ENCODE measurements at places on chromosomes 3 and 15.

- DNase-seq, result no peak
Observed at GRCh38 chr3:15284121-15284889, 48.1 kb downstream of the SH3BP5 start.

- DNase-seq, result no peak
Observed at GRCh38 chr3:46500656-46501635, 3.2 kb downstream of the RTP3 start.

DNA sequence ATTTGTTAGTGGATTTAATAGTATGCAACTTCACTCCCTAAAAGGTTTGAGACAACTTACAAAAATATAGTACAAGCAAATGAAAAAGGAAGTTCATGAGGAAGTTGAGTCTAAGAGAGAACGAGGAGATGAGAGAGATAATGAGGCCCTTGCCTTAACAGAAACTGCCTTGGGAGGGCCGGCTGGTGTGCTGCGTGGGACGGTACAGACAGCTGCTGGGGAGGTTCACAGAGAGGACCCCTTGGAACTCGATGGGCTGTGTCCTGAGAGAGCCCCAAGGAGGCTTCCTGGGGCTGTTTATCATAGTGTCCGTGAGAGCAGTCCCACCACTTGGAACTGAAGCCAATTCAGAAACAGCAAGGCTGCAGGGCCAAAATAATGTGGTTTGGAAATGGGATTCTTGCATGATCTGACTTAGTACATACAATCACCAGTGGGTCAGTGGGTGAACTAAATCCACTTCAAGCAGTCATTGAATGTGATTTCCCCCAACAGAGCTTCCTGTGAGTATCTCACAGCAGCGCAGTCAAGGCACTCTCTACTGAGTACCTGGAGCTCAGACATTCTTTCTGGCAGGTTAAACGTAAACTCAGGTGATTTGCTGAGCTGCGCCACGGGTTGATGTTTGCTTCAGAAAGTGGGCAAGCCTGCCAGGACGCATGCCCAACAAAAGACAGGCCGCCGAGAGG, 90.8 kb downstream of the CRTC3 start:
- no peak for DNase-seq

GRCh38 chr3:10170915-10171478, 6.3 kb downstream of the IRAK2 start:
- no peak for DNase-seq

DNA sequence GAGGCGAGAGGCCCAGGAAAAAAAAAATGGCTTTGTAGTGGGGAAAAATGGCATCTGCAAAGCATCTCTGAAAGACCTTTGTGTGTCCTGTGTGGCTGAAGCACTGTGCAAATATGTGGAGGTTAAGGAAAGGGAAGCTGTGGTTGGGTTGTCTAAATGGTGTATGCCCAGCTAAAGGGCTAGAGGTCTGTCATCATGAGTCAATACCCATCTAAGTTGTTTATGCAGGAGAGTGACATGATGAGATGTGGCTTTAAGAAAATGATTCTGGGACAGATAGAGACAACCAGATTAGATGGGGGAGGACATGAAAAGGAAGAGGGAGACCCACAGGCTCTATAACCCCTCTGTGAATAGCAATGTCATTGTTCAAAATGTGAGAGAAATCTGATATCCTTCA, 280.7 kb downstream of the MFSD1 start:
- no peak for DNase-seq

- no peak for DNase-seq
Observed at GRCh38 chr3:43521941-43522340, 99.9 kb downstream of the ANO10 start.

- no peak for DNase-seq
Observed at GRCh38 chr15:97446138-97446537, 514.4 kb upstream of the ARRDC4 start.

DNA sequence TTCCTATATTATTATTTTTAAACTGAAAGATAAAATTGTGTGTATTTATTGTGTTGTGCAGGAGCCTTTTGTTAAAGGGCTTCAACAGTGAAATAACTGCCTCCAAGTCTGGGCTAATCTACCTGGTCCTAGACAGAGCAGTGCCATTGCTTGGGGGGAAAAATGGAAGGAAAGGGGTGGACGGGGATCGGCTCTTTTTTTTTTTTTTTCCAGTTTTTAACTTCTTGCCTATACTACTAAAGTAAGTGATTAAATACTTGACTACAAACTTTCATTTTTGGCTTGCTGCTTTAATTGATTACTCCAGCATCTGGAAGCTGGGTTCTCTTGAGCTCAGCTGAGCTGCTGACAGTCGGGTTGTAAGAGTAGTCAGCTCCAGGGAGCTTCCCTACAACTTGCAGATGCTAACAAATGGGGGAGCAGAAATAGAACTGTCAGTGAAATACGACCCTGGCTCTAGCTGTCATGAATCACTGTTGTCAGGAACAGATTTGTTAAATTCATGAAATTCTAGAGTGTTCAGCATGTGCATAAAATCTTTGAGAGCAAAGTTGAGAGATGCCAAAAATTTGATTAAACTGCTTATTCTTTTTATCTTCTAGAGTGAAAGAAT, 276.7 kb downstream of the ROBO1 start:
- no peak for DNase-seq

GRCh38 chr3:178847190-178847589, 224.4 kb downstream of the ZMAT3 start:
- no peak for DNase-seq

GRCh38 chr3:13072600-13073325, 466 bp downstream of the IQSEC1 start:
- no peak for DNase-seq

GRCh38 chr3:50519471-50520089, 16.1 kb upstream of the CACNA2D2 start:
- peak; percentile 24 for DNase-seq

DNA sequence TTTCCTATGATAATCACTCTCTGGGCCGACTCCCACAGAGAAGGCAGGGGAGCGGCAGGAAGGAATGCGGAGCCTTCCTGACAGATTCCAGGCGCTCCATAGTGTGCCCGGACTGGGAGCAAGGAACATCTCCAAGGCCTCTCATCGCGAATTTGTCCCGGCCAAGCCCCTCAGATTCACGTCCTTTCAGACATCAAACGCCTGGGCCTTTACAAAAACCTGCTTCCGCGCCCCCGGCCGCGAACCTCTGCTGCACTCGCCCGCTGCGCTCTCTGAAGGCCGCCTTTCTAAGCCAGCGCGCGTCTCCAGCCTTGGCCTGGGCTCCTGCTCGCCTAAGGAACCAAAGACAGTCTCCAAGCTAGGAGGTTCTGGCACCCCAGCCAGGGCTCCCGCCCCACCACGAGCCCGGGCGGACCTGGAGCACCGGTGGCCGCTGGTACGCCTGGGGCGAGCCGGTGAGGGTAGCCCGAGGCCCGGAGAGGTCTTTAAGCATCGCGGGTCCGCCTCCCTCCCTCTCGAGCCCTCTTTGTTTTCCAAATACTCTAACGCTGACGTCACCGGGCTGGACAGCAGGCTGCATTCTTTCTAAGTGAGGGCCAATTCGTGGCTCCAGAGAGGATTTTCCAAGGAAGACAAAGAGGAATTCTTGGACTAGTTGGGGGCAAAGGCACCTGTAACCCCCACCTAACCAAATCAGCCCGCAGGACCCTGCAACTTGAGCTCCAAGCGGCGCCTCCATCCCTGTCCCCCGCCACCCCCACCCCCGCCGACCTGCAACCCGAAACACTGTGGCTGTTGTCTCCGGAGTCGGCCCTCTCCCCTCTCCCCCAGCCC, 759 bp downstream of the AMOTL2 start:
- DNase-seq, result peak; percentile 78

DNA sequence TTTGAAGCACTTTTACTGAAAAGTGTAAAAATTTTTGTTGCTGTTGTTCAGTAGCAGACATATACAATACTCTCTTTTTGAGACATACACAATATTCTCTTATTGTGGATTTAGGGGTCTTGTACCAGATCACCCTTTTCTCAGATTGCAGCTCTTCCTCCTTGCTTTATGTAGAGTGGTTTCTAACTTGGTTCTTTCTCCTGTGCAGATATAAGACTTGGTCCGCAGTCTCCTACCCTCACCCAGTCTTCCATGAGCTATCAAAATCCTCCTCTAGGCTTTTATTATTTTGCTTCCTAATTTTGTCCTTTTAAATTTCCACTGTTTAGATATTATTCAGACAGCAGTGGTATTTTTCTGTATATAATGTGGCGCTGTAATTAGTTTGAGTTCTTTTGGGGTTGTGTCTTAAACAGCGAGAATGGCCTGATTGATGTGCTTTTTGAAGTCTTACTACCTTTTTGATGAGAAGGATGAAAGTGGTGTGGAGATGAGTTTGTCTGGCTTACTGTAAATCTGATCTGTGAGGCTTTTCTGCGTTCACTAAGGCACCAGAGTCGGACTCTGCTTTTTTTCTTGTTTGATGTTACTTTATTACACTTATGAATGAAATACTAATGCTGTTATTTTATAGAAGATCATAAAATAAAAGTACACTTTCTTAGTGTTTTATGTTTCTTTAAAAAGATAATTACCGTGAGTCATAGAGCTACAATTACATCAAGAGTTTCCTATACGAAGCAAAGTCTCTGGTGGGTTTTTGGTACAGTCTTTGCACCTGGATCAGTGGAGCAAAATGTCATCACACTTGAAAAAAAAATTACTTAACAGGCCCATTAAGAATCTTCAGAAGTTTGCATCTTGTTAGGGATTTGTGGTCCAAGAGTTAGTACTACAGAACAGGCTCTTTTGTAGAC, 27.8 kb downstream of the FNDC3B start:
- no peak for DNase-seq
